ENCODE measurements at places on chromosomes 1 and 21. TPM values are rescaled to one million over a fixed set of nuclear protein-coding genes. Genes with fewer than 3 reads are reported as not detected.

The GCSAML gene
- not detected for total RNA-seq

The PTPN7 gene
- 5.2 TPM for total RNA-seq

The NR5A2 gene
- 1.4 TPM for total RNA-seq

DNA sequence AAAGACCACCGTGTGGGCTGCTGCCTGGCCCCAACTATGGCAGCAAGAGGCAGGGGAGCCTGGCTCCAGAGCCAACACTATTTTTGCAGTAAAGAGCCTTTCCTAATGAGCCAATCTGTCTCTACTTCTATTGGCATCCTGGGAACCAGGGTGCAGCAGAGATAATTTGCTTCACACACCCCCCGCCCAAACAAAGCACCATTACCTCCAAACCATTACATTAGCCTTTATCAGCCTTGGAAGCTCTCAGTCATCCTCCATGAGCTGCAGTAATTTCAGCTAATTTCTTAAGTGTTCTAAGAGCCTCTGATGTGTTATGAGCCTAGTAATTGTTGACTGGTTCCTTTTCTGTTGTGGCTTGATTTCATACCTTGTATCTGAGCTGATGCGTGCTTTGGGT, 21.6 kb downstream of the ARMH1 start:
- DNase-seq = no peak

The RGS16 gene
- total RNA-seq = not detected

GRCh38 chr1:213982672-213983492, 4.9 kb upstream of the PROX1 start:
- no peak for DNase-seq
